T-cell (primary cell): ENCODE measurements at places on chromosomes 6 and 20. TPM values are rescaled to one million over a fixed set of nuclear protein-coding genes. Genes with fewer than 3 reads are reported as not detected.

GRCh38 chr6:150016324-150017185 is 8.8 kb downstream of the RAET1L start:
- DNase-seq = peak; percentile 45

GRCh38 chr6:151722342-151722741 is 85.1 kb upstream of the ESR1 start:
- no peak for DNase-seq

DNA sequence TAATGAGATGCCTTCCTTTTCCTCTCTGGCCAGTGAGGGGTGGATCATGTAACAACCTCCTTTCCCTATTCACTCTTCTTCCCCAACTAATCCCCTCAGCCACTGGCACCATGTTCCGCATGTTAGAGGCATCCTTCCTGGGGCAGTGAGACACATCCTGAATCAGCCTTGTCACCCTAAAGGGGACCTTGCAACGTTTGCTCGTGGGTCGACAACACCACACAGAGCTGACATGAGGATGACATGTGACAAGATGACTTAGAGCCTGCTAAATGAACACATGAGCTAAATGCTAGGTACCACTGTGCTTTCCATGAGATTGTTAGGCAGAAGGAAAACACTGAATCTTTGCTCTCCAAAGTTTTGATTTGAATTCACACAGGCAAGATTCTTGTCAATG is 129.2 kb downstream of the ATXN1 start:
- no peak for DNase-seq

DNA sequence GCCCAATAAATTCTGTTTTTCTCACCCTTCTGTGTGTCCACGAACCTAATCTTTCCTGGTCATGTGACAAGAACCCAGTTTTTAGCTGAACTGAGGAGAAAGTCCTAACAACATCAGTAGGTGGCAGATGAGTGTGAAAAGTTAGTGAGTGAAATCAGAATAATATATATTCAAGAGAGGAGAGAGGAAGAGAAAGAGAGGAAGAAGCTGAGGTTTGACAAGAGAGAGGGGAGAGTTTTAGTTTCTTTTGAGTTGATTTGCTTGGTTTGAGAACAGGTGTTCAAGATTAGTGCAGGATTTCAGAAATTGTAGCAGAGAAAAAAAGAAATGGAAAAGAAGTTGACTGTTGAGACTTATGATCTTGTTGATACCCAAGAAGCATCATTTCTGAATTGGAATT is 930.5 kb upstream of the FLRT3 start:
- no peak for DNase-seq

- no peak for DNase-seq
Measured at GRCh38 chr6:110781522-110782214, 33.6 kb downstream of the CDK19 start.

DNA sequence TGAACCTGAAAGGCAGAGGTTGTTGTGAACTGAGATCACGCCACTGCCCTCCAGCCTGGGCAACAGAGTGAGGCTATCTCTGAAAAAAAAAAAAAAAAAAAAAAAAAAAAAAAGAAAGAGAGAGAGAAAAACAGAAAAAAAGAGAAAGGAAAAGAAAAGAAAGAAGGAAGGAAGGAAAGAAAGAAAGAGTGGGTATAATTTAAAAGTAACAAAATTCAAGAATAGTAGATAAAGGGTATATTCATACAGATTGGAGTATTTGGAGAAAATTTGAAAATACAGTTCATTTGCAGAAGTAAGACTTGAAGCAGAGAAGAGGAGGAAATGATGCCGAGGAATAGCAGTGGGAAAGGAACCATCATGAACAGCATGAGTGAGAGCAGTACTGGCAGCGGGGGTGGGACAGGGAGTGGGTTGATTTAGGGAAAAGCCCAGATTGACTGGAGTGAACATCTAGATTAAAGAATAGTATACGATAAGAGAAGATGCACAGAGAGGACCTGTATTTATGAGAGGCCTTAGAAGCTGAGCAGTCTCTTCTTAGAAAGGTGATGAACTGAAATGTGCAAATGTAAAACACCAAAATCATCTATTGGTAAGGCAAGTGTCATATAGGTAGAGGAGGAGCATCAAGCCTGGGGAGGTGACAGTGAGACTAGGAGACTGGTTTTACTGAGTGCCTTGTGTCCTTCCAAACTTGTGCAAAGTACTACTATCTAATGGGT is 17.8 kb upstream of the HLA-DRB1 start:
- no peak for DNase-seq

- no peak for DNase-seq
Measured at GRCh38 chr20:47129306-47129705, 227.2 kb downstream of the ZMYND8 start.

DNA sequence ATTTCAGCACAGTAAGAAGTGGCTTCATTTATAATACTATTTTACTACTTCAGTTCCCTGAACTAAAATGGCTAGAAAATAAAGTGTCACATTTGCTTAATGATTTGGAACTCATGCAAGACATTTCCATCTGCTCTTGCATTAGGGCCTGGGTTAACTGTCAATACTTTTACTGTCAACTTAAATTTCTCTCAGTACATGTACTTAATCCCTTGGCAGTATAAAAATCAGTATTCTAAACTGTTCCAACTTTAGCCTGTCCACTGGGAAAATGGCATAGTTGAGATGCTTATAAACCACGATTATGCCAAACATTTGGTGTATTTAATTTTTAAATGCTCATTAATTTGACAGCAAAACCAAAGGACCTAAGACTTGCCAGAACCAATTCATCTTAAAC is 154.5 kb downstream of the ASCC3 start:
- DNase-seq = no peak

GRCh38 chr6:68826501-68826900 is 191.4 kb downstream of the ADGRB3 start:
- DNase-seq = no peak

DNA sequence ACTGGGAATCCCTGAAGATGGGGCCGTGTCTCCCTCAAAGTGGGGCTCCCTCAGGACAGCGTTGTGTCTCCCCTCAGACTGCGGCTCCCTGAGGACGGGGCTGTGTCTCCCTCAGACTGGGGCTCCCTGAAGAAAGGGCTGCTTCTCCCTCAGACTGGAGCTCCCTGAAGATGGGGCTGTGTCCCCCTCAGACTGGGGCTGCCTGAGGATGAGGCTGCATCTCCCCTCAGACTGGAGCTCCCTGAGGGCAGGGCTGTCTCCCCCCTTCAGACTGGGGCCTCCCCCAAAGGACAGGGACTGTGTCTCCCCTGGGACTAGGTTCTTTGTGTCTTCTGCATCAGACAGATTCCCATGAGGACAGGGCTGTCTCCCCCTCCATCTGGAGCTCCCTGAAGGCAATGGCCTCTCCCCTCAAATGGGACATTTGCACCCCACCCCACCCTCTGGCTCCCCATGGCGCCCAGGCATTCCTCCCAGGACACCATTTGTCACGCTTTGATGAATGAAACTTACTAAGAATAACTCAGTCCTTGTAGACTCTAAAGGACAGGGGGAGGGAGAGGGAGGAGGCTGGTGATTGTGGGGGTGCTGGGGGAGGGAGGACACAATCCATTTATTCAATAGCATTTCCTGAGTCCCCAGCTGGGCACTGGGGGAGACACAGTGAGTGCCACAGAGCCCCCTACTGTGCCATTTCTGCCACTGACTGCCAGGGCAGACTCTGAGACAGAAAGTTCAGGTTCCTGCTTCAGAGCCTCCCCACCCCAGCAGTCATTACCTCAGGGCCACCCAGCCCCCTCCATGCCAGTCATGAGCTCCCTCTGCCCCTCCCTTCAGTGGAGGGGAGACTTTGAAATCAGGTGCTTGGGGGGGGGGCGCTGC is 122.4 kb downstream of the MRPL14 start:
- DNase-seq = no peak

- no peak for DNase-seq
Measured at GRCh38 chr6:121616406-121616805, 181.0 kb downstream of the GJA1 start.

DNA sequence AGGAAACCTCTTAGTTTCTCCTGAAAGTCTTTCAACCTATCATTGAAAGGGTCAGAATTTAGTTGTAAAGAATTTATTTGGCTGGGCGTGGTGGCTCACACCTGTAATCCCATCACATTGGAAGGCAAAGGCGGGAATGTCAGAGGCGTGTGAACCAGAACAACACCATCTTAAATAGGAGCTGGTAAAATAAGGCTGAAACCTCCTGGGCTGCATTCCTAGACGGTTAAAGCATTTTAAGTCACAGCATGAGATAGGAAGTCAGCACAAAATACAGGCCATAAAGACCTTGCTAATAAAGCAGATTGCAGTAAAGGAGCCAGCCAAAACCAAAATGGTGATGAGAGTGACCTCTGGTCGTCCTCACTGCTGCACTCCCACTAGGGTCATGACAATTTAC is 29.6 kb downstream of the OR2B2 start:
- DNase-seq = no peak

- no peak for DNase-seq
Measured at GRCh38 chr20:58752565-58752964, 60.0 kb downstream of the NPEPL1 start.

GRCh38 chr6:84774157-84774984 is 10.0 kb upstream of the TBX18 start:
- DNase-seq = no peak

DNA sequence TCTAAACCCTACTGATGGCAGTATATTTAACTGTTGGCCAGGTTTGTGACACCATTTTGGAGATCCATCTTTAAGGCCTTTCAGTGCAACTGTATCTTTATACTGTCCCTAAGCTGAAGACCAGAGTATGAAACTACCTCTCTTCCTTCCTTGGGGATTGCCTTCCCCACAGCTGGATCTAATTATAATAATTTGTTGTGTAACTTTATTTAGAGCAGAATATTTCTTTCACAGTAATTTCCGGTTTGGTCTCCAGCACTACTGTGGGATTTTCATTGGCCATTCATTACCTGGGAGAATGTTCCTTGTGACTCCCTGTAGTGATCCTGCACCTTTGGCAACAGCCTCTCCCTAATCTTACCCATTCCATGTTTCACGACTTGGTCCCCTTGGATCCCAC is 75.2 kb downstream of the AKAP7 start:
- no peak for DNase-seq

DNA sequence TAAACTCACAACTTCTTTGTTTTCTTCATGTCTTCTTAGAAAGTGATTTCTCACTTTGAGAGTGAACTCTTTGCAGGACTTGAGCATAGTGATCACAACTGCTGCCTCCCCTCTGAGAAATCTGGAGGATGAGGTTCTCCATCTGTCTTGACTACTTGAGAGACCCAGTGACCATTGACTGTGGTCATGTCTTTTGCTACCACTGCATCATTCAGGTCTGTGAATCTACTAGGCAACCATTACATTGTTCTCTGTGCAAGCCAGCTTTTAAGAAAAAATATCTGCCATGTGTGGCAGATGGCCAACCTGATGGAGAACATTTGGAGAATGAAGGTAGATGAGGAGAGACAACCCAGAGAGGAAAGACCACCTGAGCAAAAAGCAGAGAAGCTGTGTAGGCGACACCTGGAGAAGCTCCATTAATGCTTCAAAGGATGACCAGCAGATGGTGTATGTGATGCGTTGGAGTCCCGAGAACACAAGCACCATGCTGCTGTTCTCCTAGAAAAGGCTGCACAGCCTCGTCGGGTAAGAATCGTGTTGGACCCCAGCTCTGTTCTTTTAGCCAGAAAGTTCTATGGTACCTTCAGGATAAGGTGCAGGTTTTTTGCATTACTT is 25.1 kb upstream of the TRIM26 start:
- no peak for DNase-seq

- DNase-seq = no peak
Measured at GRCh38 chr6:41658636-41659035, 20.4 kb downstream of the MDFI start.

- no peak for DNase-seq
Measured at GRCh38 chr20:49445176-49445575, 37.3 kb downstream of the KCNB1 start.

DNA sequence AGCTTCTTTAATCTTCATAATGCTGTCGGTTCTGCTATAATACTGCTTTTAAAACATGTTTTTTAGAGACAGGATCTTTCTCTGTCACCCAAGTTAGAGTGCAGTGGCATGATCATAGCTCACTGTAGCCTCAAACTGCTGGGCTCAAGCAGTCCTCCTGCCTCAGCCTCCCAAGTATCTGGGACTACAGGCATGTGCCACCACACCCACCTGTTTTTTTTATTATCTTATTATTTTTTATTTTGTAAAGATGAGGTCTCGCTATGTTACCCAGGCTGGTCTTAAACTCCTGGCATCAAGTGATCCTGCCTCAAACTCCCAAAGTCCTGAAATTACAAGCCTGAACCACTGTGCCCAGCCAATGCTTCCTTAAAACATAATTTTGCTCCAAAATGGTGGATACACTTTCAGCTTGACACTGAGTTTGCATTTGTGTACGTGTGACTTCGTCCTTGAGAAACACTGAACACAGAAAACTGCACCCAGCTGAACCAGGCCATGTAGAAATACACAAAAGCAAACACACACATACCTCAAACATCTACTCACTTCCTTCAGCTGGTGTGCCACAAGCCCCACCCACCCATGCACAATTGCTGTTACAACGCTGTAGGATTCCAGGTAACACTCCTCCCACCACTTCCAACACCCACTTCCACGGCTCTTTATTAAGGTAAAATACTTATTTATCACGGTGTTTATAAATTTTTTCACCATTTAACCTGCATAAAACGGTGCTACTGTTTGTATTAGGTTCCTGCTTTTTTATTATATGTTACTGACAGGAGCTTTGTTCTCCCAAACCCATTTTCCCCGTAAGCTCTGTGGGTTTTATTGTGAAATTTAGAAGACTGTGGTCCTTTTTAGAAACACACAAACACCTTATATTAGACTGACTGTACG is 109.1 kb downstream of the TSHZ2 start:
- no peak for DNase-seq

The GPANK1 gene
- total RNA-seq = 27.6 TPM

The MOXD1 gene
- 0.53 TPM for total RNA-seq

The PLCB1 gene
- total RNA-seq = 6.5 TPM

The TBP gene
- total RNA-seq = 25.6 TPM

The EMILIN3 gene
- total RNA-seq = not detected

The NRSN1 gene
- total RNA-seq = not detected

The BPHL gene
- total RNA-seq = 11.0 TPM

The BMP2 gene
- total RNA-seq = not detected

The ARFGEF3 gene
- not detected for total RNA-seq

The RNF39 gene
- total RNA-seq = not detected

The RBPJL gene
- 0.26 TPM for total RNA-seq

The GINS1 gene
- 2.8 TPM for total RNA-seq
